ENCODE measurements at places on chromosomes 2 and 18. TPM values are rescaled to one million over a fixed set of nuclear protein-coding genes. Genes with fewer than 3 reads are reported as not detected.

Gene ATOH8
- total RNA-seq: 11.3 TPM

Gene MAP2
- total RNA-seq: 5.0 TPM

DNA sequence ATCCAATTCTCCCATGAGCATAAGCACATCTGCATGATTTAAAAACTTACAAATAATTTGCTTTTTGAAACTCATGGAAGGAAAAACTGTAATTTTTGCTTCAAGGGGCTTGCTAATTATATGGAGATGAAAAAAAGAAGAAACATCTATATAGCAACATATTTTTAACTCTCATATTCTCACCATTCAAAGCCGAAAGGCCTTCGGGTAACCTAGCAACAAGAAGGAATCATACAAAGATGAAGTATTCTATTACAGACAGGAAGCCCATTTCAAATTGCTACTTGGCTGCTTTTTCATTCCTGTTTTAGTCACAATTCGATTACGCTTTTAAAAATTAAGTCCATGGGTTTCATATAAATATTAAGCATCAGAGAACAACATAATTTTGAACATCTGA, 39.2 kb upstream of the RNU4ATAC start:
- no peak for DNase-seq

- DNase-seq: no peak
Observed at GRCh38 chr2:42249284-42249683, 80.1 kb downstream of the EML4 start.

- DNase-seq: no peak
Observed at GRCh38 chr2:161004379-161004778, 155.8 kb upstream of the TANK start.

DNA sequence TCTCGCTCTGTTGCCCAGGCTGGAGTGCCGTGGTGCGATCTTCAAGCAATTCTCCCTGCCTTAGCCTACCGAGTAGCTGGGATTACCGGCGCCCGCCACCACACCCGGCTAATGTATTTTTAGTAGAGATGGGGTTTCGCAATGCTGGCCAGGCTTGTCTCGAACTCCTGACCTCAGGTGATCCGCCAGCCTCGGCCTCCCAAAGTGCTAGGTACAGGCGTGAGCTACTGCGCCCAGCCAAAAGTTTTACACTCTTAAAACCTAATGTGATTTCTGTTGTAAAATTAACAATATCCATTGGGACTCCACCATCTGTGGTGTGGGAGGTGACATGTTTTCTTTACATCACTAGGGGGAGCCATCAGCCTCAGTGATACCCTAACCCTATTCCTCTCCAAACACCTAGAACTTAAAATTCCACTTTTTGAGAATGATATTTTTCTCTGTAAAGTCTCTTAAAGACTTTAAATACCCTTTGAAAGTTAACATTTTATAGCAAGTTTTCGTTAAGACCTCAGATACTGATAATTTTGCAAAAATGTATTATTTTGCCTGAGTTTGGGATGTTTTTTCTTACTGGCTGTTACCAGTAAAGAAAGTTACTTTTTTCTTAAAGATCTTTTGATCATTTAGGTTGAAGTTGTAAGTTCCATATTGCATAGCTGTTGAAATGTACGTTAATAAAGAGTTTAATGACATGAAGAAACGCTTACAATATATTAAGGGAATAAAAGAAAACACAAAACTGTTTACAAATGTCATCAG, 11.6 kb upstream of the EIF2AK2 start:
- no peak for DNase-seq

DNA sequence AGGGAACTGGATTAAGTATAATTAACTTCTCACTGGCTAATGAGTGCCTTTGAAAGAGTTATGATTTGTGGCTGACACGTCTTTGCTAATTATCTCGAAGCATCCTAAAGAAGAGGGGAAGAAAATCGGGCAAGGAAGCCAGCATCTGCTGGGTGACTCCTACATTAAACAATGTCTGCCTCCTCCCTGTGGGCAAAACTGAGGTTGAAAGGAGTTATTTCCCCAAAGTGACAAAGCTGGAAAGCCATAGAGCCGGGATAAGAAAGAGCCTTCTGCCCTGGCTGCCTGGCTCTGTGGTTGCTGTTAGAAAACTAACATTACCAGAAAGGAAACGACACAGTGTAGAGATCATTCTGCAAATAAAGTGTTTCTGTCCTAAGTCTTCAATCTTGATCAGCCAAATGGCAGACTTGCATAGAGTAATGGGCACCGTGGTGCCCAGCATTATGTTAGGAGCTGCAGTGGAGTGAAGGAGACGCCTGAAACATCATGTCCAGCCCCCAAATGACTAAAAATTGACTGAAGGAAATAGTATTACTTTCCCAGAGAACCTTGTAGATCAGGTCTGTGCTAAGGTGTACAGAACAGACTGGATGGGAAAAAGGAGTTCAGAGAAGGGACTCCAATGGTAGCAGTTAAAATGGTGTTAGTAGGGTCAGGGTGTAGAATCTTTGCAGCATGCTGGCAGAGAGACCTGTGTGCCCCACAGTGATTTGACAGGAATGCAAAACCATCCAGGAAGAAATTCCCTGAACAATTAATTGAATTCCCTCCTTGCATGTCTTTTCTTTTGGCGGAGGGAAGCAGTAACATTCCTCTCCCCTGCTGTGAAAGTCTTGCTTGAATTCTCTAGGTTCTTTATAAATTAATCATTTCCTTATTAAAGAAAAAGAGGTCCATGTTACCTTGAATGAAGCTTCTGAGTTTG, 44.4 kb downstream of the ALPK2 start:
- no peak for DNase-seq

DNA sequence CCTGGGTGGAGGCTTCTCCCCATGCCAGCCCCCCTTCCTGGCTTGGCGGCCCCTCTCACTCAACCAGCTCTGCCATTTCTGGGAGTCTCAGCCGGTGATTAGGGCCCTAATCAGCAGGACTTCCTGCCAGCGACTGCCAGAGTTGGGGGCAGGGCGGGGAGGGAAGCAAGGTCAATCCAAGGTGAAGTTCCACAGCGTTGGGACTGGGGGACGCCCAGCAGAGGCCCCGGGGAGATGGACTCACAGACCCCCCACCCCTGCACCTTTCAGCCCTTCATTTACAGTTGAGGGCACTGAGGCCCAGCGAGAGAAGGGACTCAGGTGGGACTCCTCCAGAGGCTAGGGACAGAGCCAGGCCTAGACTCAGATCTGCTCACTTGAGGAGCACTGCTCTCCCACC, 65.3 kb downstream of the TNS1 start:
- DNase-seq: peak; percentile 77

DNA sequence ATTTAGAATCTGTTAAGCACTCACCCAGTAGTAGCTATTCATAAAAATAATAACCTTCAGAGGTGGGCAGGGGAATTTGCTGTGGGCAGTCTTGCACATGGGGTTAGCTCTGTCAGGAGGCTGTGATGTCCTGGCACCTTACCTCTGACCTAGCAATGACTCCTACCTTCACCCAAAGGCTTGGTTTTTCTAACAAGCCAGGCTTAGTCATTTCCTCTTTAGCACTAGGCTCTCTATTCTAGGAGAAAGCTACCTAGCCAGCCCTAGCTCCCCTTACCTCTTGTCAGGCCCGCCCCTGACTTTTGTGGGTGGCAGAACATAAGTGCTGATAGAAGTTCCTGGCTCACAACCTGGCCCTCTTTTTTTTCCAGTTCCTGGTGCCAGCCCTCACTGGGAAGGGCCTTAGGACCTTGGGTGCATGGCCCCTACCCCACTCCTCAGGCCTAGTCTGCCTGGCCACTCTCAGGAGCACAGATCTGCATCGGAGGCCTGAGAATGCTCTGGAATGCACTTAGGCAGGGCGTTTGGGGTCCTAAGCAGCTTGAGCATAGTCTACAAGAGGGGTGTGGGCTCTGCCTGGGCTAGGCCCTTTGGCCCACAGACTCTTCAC, 17.7 kb downstream of the CPLX4 start:
- no peak for DNase-seq

- DNase-seq: no peak
Observed at GRCh38 chr2:40470822-40471813, 19.2 kb upstream of the SLC8A1 start.

GRCh38 chr2:135473567-135473966, 57.5 kb downstream of the ZRANB3 start:
- DNase-seq: no peak

GRCh38 chr2:239878686-239879085, 146.5 kb downstream of the NDUFA10 start:
- no peak for DNase-seq

DNA sequence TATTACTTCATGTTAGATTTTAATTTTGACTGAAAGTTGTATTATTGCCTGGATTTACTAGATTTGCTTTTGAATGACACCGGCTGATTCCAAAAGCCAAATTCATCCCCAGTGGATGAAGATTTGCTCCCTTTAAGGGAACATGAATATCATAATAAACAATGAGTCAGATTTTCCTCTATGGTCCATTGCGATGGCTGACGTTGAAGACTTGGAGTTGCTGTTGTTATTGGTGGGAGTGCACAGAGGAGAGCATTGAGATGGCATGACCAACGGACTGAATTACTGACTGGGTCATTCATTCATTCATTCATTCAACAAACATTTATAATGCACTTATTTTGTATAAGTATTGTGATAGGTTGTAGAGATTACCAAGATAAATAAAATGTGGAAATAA, 33.4 kb upstream of the LYPD1 start:
- DNase-seq: no peak

GRCh38 chr2:1731963-1732768, 12.1 kb downstream of the PXDN start:
- DNase-seq: peak; percentile 6
